ENCODE measurements at places on chromosomes 12 and 14. TPM values are rescaled to one million over a fixed set of nuclear protein-coding genes. Genes with fewer than 3 reads are reported as not detected.

CPSF2 gene
- 45.3 TPM for total RNA-seq

ANKRD52 gene
- total RNA-seq, result 46.8 TPM

GPR135 gene
- total RNA-seq, result 7.5 TPM

AJUBA gene
- 6.0 TPM for total RNA-seq

DCP1B gene
- total RNA-seq, result 8.0 TPM

COL2A1 gene
- not detected for total RNA-seq

CCDC85C gene
- 5.2 TPM for total RNA-seq

RHOJ gene
- total RNA-seq, result 14.5 TPM

PRICKLE1 gene
- 12.3 TPM for total RNA-seq

TAS2R9 gene
- total RNA-seq, result not detected
